ENCODE measurements at places on chromosomes 4 and X.
A peak's percentile ranks its signal among the peaks of the same experiment; 100 is the strongest.

- DNase-seq = no peak
Measured at GRCh38 chr4:3713346-3713745, 52.8 kb upstream of the ADRA2C start.

- no peak for DNase-seq
Measured at GRCh38 chr4:124019749-124020549, 623.4 kb downstream of the SPRY1 start.

DNA sequence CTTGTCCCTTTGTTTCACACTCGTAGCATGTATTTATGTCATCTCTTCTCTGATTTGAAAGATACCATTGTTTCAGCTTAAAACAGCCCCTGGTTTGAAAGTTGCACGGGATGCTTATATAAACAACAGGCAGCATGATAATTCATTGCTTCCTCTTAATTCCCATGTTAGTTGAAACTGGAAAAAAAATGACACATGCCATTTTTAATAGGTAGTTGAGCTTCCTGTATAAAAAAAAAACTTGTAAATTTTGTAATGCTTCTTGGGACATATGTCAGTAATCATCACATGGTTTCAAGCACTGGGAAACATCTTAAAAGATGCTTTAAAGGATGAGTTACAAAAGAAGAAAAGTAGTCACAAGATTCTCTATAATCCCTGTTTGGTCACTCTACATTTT is 243.0 kb downstream of the PALLD start:
- no peak for DNase-seq

DNA sequence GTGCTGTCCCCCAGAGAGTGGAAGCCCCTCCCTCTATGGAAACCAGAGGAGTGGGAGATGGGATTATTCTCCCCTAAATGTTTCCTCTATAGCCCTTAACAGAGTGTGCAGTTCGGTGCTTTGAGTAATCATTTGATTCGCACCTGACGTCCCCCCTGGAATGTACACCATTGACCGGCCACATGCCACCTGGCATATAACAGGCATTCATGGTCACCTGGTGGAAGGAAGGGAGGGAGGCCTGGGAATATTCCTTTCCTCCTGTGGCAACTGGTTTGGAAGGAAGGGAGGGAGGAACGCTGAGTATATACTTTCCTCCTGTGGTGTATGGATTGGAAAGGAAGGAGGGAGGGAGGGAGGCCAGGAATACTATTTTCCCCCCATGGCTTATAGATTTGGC is 77.2 kb downstream of the CRMP1 start:
- DNase-seq = no peak

GRCh38 chr4:110287130-110287529 is 88.7 kb upstream of the ELOVL6 start:
- no peak for DNase-seq

- DNase-seq = peak; percentile 67
Measured at GRCh38 chr4:40193016-40193571, 3.7 kb upstream of the RHOH start.

DNA sequence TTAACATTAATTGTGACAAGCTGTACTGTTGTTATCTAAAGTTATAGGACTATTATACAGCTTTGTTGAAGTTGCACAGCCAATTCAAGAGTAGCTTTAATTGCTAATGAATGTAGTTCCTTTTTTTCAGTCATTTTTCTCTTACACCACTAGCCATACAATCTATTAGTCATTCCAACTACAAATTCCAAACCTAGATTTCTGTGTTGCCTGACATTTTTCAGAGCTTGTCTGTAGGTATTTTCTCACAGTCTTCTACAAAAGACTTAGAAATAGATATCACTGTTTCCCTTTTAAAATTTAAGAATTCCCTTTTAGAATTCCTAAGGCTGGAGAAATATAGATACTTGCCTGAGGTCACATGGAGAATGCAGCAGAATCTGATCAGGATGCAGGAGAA is 307.0 kb upstream of the HS3ST1 start:
- no peak for DNase-seq

DNA sequence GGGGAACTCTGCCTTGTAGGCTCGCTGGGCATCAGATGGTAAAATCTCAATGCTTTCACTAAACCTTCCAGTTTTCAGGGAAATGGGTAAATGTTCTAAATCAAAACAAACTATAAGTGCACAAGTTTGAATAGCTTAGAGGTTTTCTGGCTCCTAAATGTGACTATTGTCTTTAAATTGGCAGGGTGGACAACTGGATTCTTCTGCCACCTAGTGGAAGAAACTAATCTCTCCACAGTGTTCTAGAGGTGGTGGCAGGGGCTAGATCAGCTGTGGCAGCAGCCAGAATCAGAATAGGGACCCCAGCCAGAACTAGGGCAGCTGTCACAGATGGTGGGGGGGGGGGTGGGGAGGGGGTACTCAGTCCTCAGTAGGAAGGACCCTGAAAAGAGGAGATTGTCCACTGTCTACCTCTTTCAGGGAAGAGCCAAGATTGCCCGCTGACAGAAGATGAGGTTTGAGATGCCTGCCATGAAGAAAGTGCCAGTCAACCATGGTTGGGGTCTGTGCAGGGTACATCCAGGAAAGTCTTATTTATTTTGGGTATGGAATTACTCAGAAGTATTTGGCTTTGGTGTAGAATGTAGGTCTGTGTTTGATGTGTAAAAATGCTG is 201.4 kb downstream of the CCNG2 start:
- no peak for DNase-seq

GRCh38 chrX:87578978-87579377 is 61.4 kb downstream of the KLHL4 start:
- no peak for DNase-seq

DNA sequence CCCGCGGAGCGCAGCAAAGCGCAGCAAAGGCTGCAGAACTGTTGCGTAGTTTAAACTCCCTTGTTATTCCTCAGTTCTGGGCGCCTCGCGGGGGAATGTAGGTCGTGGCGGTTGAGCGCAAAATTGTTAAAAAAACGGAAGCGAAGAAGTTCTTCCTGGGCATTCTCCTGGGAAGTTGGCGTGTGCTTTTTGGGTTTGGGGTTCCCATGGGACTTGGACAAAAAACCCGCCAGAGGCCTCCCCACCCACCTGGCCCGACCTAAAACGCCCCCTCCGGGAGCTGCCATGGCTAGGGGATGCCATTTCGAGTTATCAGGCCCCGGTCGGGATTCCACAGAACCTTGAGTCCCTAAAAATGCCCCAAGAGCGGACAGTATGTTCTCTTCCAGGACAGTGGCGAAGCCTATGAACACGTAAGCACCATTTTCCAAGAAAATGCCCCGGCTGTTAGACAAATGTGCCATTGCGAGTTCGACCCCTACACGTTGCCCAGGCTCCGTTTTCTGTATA is 8.9 kb downstream of the ZIC3 start:
- no peak for DNase-seq

DNA sequence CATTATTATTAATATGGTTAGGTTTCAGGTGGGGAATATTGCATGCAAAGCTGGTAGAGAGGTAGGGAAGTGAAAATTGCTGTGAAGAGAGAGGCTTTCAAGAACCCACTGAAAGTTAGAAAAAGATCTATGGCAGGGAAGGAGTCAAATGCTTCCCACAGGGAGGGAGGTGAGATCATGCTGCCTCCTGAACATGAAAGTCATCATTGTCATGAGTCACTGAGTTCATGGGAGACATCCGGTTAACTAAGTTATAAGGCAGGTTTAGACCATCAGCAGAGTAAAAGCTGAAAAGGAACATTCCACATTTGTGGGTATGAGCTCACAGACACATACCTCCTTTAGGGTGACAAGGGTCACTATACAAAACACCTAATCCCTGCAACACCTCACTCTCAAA is 16.2 kb downstream of the GATB start:
- no peak for DNase-seq

DNA sequence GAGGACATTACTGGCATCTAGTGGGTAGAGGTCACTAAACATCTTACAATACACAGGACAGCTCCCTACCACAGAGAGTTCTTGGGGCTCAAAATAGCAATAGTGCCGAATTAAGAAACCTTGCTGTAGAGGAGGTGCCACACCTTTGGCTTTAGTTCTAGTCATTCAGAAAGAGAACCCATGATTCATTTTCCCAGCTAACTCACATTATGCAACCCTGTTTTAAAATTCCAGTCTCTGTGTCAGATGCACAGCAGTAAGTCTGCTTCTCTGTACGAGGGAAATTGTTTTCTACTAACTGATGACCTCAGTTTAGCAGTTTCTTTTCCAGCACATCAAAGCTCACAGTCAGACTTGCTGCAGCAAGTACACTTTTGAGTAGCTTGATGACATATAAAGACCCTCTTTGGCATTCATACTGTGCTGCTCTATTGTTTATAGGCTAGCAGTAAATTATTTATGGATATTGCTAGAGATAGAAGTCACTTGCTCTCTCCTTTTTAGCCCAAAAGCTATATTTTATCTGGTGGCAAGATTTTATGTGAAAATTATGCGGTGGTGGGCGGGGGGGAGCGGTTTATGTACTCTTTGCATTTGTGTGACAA is 487.8 kb upstream of the MAGEB18 start:
- DNase-seq = no peak

GRCh38 chr4:185931986-185932385 is 120.0 kb upstream of the SORBS2 start:
- no peak for DNase-seq

- no peak for DNase-seq
Measured at GRCh38 chr4:73055241-73055897, 14.1 kb downstream of the COX18 start.

DNA sequence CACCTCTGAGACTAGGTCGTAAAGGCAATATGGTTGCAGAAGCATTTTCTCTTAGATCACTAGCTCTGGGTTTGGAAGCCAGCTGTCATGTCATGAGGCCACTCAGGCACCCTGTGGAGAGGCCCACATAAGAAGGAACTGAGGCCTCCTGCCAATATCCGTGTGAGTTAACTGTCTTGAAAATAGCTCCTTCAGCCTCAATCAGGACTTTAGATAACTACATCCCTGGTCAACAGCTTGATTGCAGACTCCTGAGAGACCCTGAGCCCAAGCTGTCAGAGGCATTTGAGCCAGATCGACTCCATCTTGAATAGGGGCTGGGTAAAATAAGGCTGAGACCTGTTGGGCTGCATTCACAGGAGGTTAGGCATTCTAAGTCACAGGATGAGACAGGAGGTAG is 15.1 kb upstream of the REPS2 start:
- DNase-seq = no peak

DNA sequence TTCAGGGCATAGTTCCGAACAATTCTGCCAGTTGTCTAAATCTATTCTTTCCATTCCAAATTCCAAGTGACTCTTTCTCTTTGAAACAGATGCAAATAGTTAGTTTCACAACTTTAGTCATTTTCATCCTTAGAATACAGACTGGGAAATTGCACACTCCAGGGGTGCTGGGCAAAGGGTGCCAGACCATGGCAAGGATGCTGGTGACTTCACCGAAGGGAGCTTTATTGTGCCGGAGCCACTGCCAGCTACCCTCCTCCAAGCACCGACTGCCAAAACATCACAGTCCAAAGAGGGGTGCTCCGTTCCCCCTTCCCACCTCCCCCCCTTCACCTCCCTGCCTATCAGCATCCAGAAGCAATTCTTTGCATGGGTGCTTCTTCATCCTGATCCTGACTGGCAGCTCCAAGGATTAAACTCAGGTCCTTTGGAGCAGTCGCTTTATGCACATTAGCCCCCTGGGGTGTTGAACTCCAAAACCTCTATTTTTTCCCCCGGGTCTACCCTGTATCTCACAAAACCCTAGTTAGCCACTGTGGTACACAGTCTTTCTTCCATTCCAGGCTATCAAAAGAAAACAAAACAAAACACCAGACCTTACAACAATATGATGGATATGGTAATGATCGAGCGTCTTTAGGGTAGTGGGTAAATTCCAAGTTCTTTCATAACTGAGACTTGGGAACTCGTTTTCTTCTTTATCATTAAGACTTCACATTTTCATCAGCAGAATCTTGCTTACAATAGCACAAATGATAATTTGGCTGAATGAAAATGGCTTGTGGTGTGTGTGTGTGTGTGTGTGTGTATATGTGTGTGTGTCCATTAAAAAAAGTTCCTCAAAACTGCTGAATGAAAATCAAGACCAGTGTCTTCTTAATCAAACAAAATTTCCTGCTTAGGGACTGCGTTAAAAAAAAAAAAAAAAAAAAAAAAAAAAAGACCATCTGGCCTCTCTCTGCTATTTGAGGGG is 28.7 kb downstream of the MID1 start:
- DNase-seq = no peak

DNA sequence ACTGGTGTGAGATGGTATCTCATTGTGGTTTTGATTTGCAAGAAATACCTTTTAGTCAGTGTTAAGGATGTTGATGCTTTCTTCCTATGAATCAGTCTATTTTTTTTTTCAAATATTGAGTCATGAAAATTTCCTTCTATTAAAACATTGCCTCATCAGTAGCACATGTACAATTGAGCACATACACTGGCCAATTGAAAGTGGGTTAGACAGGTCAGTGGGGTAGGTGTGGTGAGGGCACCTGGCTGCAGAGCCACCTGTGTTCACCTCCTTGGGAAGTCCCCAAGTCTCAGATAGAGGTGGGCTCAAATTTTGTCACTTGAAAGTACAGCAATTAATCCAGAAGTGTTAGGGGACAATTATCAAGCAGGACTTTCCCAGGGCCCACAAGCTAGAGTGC is 243.7 kb downstream of the SPRY1 start:
- no peak for DNase-seq

DNA sequence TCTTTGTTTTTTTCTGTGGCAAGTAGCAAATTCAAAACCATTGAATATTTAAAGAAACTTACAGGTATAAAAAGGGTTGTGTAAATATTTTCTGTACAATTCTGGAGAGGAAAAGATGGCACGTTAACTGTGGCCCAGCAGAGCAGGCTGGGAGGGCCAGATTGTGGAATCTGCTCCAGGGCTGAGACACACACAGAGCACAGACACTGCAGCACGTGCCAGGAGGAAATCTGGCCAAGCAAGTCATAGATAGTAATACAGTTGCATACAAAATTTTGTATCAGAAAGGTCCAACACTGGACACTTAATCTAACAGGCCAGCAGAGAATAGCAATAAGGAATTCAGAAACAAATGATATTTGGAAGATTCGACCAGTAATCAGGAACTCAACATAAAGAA is 763.7 kb downstream of the PDHA2 start:
- DNase-seq = no peak

- DNase-seq = no peak
Measured at GRCh38 chrX:110042496-110042895, 39.6 kb downstream of the TMEM164 start.

- no peak for DNase-seq
Measured at GRCh38 chr4:7908668-7909067, 31.0 kb downstream of the AFAP1 start.

DNA sequence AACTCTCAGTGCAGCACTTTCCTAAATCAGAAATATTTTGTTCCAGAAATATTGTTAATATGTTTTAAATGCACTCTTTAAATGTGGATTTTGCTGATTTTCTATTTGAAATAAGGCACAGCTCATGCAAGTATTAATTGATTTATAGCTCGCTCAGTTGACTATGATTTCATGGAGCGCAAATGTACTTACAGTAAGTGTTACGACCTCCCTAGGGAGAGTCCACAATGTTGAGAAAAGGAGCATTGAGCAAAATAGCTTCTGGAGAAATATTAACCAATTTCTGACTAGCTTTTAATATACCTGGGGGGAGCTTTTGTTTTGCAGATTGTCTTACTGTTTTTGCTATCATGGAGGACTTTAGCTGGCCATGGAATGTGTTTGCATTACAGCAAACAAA is 1687.5 kb downstream of the STIM2 start:
- DNase-seq = no peak
